ENCODE measurements at places on chromosomes 12 and 14.

DNA sequence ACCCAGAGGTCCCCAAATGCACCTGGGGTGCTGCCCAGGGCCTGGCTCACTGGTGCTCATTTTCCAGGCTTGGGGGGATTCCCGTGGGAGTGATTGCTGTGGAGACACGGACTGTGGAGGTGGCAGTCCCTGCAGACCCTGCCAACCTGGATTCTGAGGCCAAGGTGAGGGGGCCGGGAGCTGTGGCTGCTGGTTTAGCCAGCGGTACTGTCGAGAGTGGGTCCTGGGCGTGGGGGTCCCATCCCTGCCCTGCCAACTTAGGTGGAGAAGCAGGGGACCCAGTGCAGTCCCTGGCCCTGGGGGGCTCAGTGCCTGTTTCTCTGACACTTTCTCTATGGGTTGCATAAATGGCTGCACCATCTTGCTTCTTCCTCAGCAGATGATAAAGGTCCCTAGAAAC lies 50.9 kb downstream of the FOXN4 start:
- DNase-seq, result no peak

DNA sequence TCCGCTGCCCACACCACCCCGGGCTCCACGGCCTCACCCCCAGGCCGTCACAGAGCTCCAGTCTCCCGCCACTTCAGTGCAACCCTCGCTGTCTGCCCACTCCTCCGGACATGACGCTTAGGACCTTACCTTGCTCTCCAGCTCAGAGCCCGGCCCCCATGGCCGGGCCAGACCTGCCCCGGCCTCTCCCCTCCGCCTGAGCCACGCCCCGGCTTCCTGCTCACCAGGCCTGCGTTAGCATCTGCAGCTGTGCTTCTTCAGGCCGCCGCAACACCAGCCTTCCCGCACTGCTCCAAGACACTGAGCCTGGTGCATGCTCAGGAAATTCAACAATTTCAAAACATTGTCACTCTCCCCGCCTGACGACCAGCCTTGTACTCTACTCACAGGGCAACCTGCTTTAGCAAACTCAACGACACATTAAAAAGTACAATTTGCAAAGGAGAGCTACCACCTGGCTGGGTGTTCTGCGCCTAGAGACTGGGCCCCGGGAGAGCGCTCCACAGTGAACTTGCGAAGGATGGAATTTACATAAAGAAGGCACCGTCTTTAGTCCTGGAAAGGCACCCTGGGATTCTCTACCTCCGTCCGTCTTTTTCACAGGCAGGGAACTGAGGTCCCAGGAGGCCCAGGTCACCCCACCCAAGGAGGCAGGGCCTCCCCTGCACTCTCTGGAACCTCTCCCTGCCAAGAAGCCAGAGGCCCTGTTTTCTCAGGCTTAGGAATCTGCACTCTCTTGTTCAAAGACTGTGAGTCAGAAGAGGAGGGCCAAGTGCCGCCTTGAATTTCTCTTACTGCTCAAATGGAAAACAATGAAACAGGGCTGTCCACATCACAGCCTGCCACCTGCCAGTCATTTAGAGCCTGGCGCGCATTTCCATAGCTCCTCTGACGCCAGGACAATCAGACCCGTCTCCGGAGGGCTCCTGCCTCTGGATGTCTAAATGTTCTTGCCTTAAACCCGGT lies 51.3 kb downstream of the STX2 start:
- DNase-seq, result no peak

DNA sequence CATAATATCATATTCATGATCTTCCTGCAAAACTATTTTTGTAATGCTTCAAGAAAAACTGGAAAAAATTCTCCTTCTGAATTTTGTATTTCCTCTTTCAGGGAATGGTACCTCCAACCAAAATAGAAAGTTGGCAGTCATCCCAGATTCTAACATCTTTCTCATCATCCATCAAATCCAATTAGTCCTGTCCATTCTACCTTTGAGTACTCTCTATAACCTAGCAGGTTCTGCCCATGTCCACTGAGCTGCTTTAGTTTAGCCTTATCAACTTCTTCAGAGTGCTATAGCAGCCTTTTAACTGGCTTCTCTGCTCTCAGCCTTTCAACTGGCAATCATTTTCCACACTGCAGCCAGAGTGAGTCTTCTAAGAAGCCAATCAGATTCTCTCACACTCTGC lies 236.2 kb downstream of the AKAP6 start:
- no peak for DNase-seq

GRCh38 chr14:55277972-55278740 lies 6.9 kb downstream of the FBXO34 start:
- no peak for DNase-seq

DNA sequence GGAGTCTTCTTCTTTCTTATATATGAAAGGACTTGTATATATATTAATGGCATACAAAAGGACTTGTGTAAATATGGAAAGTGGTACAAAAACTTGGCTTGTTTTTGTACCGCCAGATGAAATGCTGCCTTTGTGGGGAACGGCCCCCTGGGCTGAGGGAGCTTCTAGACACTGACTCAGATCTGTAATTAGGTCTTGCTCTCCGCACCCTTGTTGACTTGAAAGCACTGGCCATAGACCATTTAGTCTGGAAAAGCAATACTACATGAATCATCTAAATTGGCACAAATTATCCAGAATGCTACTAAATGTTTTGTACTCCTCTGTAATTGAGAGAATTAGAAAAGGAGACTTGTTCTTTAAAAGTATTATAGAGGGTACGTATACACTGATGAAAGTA lies 399.9 kb upstream of the RGS6 start:
- no peak for DNase-seq

GRCh38 chr12:111405859-111406473 lies at the start of gene SH2B3:
Gene SH2B3 (plus strand): TSS chr12:111405923. CDS start chr12:111418146, 12,223 bp downstream.
- DNase-seq, result peak; percentile 58

DNA sequence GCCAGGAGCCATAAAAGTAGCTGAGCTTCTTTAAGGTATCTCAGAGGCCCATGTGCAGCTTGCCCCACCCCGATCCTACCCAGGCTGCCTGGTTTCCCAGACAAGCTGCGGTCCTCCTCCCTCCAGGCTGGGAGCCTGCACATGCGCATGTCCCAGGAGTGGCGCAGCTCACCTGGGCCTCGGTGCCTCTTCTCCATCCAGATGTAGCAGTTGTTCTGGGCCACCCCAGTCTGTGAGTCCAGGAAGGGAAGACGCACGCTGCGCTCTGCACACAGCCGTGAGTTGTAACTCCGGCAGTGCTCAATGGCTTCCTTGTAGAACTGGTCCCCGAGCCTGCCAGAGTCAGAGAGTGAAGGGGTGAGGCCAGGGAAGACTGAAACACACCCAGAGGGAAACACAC lies 122.3 kb downstream of the DPF3 start:
- DNase-seq, result no peak

DNA sequence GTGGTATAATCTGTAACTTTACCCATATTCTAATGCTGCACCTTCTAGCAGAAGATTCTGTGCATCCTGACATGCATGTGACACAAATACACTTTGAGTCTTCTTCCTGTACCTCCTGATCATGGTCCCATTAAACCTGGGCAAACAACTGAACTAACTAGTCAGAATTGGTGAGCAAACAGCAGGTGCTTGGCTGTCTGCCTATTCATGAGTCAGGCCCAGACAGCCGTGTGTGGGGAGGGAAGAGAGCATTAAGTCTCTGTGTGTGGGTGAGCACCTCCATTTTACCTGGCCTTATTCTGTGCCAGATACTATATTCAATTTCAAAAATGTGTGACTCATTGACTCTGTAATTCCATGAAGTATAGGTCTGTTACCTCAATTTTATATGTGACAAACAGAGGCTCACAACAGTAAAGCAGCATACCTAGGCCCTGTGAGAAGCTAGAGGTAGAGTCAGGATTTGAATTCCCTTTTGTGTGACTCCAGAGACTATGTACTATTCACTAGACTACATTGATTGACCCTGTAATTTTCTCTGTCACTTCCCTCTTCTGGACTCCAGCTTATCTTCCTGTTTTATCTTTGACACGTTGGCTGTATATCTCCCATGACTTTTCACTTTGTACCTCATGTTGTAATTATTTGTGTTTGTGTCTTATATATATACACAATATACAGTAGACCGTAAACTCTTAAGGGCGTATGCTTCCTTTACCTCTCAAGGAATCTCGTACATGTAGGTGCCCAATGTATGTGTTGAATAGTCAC lies 32.2 kb downstream of the SUSD6 start:
- DNase-seq, result peak; percentile 59

DNA sequence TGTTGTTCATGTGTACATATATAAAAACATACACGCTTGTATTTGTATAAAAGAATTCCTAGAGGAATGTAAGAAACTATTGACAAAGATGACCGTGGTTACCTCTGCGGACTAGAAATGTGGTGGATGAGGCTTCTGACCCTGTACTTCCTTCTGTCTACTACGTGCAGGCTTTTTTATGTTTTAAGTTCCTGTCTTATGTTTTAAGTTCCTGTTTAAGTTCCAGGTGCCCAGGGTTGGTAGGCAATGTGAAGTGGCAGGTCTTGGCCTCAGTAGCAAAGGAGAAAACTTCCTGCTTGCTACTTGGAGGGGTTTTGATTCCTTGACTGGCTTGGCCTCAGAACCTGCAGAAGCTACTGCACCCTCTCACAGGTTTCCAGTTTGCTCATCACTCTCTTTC lies 11.6 kb downstream of the POMT2 start:
- no peak for DNase-seq

- DNase-seq, result peak; percentile 76
Observed at GRCh38 chr12:52884526-52885293, 20.2 kb downstream of the KRT8 start.

- DNase-seq, result no peak
Observed at GRCh38 chr12:123971770-123972456, 718 bp downstream of the CCDC92 start.

DNA sequence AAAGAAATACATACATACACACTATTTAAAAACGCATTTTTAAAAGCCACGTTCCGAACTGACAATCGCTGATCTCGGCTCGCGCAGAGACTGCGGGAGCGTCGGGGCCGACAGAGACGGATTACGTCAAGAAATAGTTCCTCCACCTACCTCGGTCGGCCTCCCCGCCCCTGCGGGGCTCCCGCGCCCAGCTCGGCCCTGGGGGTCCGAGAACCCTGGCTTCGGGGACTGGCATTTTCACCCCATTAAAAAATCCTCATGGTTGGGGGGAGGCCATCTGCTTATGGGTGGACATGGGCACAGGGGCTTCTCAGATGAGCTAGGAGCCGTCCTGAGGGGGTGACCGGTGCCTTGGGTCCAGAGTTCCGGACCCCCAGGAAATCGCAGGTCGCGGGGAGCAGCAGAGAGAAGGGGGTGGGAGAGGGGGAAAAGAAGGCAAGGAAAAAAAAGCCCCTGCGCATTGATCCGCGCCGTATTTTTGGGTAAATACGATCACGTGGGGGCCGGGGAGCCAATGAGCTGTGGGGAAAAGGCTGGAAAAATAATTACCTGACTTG lies 324 bp upstream of the HOXC9 start:
- no peak for DNase-seq

DNA sequence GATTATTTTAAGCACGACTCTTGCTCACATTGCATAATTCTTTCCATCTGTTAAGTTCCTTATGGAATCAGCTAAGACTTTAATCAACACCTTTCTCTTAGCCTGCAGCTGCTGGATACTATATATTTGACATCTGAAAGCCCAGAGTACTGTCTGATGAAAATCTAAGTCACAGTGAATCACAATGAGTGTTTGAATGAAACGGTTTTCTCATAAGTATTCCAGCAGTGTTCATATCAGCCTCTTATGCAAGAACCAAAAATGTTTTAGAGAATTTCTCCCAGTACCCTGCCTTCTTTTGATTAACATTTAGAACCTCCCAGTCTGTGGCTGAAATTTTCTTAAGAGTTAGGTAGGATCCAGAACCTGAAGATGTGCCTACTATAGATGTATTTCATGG lies 55.6 kb downstream of the FRMD6 start:
- no peak for DNase-seq

DNA sequence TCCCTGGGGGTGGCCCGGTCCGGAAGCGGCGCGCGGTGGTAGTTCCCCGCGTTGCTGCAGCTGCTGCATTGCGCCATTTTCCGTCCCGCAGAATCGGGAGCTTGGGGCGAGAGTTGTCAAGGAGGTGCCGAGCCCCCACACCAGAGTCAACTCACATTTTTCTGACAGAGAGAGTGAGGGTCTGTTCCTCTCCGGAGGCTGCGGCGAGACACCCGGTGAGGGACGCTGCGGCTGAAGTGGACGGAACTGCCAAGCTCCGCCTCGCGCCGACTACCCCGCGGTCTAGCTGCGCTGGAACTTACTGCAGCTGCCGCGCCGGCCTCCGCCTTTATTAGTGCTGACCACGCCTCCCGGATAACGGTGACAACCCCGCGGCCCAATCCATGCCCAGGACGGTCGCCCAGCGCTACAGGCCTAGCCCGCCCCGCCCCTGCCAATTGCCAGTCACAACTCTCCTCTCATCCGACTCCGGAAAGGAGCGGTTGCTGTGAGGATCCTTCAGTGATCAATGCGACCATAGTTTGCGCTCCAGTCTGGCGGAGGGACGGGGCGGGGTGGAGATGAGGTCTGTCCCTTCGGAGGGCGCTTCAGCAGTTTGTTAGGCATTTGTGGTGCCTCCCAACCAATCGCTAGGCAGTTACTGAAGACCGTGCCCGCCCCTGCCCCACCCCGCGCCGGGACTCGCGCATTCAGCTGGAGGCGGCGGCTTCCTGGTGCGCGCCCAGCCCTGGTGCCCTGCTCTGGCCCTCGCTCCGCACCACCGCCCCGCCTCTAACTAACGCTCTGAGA lies at the start of gene VAMP1:
TSS of gene VAMP1 (minus strand) at position 303 of the 789 bp plus-strand sequence. CDS start at position 157, 146 bp downstream.
- peak; percentile 94 for DNase-seq

GRCh38 chr12:112304436-112304835 lies 77.8 kb downstream of the HECTD4 start:
- DNase-seq, result no peak

GRCh38 chr12:76144245-76144549 lies 59.7 kb upstream of the NAP1L1 start:
- no peak for DNase-seq

- DNase-seq, result no peak
Observed at GRCh38 chr14:83993545-83993944, 1536.4 kb upstream of the FLRT2 start.

- DNase-seq, result no peak
Observed at GRCh38 chr12:58316926-58317325, 375.6 kb downstream of the ATP23 start.

- no peak for DNase-seq
Observed at GRCh38 chr14:35222324-35222723, 69.9 kb upstream of the PSMA6 start.

DNA sequence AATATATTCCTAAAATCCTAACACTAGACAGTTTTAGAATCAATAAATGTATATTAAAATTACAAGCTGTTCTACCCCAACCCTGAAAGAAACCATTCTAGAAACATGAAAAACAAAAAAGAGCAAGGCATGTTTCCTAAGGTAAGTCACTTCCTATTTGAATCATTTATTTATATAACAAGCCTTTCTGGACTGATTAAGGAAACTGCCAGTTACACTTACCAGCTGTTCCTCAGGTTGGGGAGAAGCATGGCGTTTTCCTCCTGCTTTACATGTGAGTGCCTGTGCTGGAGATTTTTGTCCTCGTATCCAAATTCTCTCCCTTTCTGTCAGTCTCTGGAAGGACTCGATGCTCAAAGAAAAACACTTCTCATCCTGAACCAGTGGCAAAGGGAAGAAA lies 183.3 kb downstream of the EFCAB11 start:
- no peak for DNase-seq

Measured in activated naive CD8-positive, alpha-beta T cell treated with anti-CD3 and anti-CD28 coated beads, Interleukin-2, amount 50 U/mL, for 16 hours (primary cell).